ENCODE measurements at places on chromosomes 13 and 19.

DNA sequence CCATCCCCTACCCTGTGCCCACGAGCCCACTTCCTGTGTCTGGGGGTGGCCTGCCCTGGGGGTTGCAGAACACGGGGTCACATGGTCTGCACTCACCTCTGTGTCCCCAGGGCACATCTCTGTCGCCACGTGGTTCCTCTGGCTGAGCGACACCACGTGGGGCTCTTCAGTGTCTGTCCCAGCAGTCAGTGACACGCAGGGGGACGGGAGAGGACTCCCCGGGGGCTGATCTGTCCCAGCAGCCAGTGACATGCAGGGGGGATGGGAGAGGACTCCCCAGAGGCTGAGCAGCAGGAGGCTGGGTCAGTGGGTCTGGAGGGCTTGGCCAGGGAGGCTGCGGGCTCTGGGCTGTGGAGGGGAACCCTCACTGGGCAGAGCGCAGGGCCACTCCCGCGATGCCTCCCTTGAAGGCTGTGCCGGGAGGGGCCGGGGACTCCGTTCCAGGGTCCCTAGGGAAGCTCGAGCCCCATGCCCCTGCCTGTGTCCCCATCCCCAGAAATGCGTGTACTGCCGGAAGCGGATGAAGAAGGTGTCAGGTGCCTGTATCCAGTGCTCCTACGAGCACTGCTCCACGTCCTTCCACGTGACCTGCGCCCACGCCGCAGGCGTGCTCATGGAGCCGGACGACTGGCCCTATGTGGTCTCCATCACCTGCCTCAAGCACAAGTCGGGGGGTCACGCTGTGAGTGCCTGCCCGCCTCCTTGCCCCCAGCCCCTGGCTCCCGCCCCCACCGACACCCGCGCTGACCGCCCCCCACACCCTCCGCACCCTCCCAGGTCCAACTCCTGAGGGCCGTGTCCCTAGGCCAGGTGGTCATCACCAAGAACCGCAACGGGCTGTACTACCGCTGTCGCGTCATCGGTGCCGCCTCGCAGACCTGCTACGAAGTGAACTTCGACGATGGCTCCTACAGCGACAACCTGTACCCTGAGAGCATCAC lies 174.8 kb downstream of the KDM4B start:
- no peak for DNase-seq

DNA sequence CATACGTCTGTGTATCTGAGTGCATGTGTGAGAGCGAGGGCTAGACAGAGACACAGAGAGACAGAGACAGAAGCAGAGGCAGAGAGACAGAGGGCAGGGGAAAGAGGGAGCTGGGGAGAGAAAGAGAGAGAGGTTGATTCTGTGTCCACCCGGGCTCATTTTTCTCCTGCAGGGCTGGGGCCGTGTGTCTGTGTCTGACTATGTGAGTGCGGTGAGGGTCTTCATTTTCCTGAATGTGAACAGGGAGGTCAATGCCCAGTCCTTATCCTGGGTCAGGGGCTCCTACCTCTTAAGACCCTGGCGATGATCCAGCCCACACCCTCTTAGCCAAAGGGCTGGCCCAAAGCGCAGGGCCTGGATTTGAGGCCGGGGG lies 17.7 kb downstream of the LRRC4B start:
- DNase-seq, result no peak

GRCh38 chr19:2770055-2771013 lies 12.7 kb downstream of the SGTA start:
- no peak for DNase-seq

- DNase-seq, result no peak
Observed at GRCh38 chr13:79406597-79406908, 498 bp upstream of the RBM26 start.

GRCh38 chr19:30341611-30342201 lies 30.5 kb upstream of the ZNF536 start:
- no peak for DNase-seq

DNA sequence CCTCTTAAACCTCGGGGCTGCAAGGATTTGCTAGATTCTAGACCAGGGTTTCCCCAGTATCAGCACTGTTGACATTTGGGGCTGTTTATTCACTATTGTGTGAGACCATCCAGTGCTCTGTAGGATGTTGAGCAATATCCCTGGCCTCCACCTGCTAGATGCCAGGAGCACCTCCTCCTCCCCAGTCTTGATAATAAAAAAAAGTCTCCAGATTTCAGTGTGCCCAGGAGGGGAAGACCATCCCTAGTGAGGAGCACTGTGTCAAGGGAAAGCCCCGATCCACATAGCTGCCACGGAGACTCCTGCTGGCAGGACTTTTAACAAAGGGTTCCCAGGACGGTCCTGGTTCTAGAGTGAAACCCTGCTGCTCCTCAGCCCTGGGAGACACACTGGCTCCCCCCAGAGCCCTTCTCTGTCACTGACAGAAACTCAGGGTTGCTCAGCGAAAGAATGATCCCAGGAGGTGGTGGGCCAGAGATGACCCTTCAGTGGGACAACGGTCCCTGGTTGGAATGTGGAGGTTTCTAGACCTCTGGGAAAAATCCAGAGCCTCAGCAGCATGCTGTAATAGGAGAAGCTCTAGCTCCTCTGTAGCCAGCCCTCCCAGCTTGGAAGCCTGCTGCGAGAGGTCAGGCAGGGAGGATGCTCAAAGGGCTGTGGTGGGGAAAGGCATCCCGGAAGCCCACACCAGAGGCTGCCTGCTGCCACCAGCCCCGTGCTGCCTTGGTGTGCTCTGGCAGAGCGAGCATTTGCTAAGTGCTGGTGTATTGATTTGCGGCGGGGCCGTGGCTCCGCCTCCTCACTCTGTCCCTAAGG lies 20.3 kb downstream of the LYL1 start:
- DNase-seq, result no peak

DNA sequence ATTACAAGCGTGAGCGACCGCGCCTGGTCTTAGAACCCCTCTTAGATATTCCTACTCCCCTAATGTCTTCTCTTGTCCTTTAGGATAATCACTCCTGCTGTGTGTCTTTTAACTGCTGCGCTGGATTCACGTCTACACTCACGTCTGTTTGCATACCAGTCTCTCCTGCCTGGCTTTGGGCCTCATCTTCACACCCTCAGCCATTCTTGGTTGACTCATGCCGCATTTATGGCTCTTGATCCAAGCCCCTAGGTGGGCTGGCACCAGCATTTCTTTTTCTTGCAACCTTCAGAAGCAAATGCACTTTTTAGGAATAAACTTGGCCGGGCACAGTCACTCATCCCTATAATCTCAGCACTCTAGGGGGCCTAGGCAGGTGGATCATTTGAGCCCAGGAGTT lies 22.7 kb downstream of the MYO9B start:
- no peak for DNase-seq

DNA sequence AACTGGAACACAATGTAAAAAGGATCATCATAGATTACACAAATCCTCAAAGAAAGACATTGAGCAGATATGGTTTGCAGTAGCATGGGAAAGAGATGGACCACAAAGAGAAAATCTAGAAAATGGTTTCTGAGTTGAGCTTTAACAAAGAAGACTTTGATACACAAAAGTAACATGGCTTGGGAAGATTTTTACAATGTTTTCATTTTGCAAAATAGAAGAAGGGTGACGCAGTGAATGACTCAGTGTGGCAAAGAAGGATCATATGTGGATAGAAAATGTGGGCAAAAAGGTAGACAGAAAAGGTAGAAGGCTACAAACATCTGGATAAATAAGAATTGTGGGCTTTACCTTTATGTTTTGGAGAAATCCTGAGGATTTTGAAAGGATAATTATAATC lies 1220.5 kb downstream of the PCDH17 start:
- no peak for DNase-seq

DNA sequence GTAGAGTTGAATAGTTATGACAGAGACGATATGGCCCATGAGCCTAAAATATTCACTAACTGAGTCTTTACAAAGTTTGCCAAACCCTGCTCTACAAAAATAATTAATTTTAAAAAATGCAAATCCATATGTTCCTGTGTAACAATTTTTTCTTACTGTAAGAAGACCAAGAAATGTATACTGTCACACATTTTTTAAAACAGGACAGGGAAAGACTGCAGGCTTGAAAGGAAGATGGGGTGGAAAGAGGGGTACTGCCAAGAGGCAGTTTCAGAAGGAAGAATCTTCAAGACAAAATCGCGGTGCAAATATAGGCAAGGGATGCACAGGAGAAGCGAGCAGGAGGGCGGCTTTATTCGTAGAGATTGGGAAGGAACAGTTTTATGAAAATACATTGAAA lies 115.7 kb upstream of the KLHL1 start:
- DNase-seq, result no peak

GRCh38 chr19:825897-826644 lies 1.6 kb upstream of the AZU1 start:
- no peak for DNase-seq

DNA sequence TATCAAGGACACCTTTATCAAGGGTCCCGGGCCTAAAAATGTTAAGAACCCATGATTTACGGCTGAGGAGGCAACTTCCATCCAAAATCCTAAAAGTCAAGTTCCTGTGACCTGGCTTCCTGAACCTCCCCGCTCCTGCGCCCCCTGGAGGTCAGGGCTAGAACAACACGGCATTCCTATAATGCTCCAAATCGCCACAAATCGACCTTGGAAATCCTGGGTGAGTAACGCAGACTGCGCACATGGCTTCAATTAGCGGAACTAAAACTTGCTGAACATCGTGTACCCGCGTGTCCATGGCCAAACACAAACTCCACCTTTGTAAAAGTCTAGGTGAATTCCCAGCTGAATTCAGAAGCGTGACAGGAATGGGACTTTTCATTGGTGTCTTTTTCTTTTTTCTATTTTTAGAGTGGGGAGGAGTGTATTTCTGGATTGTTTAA lies 4.3 kb upstream of the C5AR1 start:
- DNase-seq, result peak; percentile 19

GRCh38 chr13:73952648-73953047 lies 181.6 kb downstream of the KLF12 start:
- DNase-seq, result no peak

DNA sequence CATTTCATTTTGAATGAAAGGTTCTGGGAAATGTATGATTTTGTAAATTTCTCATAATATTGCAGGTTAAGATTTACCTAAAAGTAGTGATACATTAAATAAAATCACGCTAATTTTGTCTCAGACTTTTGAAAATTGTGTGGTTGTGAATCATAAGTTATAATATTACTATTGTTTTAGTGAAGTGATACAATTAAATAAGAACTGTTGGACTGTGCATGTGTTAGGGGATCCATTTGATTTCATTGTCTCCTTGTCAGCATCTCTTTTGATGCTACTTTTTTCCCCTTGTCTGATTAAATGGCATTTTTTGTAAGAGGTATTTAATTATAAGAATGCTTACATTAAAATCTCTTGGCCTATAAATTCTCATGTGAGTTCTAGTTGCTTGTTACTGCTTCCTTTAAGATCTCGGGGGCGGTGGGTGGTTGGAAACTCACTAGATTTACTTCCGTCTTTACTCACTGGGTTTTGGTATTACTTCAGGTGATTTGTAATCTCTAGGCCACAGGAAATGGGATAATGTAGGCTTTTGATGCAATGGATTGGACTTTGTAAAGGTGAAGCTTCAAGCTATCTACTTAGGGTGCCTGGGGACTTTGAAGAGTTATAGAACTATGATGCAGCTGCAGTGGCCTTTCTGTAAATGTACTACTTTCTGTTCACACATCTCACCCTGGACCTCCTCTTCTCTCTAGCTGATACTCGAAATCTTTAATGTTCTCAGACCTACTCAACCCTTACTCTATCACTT lies 66.5 kb downstream of the PAN3 start:
- no peak for DNase-seq

GRCh38 chr13:45464141-45464686 lies 525 bp upstream of the COG3 start:
- DNase-seq, result no peak

GRCh38 chr13:110868720-110869119 lies 46.1 kb downstream of the ANKRD10 start:
- no peak for DNase-seq

GRCh38 chr19:19179548-19180441 lies 9.7 kb upstream of the MEF2B start:
- DNase-seq, result no peak

- no peak for DNase-seq
Observed at GRCh38 chr13:36549755-36550154, 117.5 kb downstream of the CCNA1 start.

DNA sequence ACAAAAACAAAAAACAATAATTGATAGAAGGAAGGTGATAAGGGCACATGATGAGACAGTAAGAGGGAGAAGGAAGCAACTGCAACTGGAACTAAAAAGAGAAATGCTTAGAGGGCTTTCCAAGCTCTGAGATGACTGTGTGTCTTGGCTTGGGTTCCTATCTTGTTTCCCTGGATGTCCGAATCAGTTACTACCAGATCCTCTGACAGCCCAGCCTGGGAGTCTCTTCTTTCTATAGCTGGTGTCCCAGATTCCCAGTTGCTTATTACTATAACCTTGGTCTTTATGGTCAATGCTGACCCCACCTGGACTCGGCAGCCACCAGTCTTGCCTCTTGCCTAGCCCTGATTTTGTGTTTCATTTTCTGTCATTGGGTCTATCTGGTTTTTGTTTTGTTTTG lies 116.4 kb downstream of the RFC3 start:
- DNase-seq, result no peak

DNA sequence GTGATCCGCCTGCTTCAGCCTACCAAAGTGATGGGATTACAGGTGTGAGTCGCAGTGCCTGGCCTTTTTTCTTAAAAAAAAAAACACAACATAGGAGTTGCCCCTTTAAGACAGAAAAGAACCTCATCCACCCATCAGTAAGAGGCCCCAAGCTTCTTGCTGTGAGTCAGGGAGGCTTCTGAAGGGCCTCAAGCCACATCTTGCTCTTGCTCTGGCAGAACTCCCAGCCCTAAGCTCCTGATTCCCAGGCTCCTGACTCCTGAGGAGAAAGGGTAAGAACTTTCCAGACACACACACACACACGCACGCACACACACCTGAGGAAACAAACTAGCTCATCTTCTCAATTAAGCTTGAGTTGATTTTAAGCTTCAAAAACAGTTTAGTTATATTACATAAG lies 6.9 kb downstream of the ETFB start:
- DNase-seq, result no peak

DNA sequence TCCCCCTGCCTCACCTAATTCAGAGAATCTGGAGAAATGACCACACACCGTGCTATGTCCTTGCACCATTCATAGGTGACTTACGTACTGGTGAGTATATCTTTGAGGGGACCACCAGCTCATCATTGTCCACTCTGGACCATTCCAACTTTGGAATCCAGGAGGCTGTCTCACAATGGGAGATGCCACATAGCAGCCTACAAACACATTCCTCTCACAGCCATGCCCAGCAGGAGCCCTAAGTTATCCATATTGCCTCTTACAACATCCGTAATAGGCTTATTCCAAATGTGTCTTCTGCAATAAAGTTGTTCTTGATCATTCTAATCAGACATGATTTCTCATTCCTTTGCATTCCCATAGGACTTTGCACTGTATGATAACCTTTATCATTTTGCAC lies 436.7 kb downstream of the EFNB2 start:
- DNase-seq, result no peak

GRCh38 chr19:13985771-13986347 lies 20.3 kb downstream of the RFX1 start:
- DNase-seq, result no peak

- no peak for DNase-seq
Observed at GRCh38 chr13:97879646-97880310, 73.7 kb upstream of the IPO5 start.

DNA sequence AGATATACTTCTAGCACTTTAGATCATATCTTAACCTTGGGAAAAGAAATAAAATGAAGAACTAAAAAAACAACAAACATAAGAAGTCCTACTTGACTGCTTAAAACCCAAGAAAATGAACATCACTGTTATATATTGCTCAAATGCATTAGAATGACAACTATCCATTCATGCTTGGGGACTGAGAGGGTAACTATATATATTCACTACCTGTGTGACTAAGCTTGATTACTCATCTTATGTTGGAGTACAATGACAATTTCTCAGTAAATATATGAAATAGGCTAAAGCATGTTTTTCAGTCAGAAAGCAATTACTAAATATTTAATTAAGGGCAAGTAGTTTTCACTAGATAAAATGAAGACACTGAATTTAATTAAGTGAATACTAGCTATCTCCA lies 40.1 kb downstream of the ZC3H13 start:
- DNase-seq, result no peak

Measured in stimulated activated CD8-positive, alpha-beta memory T cell treated with anti-CD3 and anti-CD28 coated beads, Interleukin-2, amount 100 ng/mL, for 1 hour (primary cell).